ENCODE measurements at places on chromosomes 7 and 10.

DNA sequence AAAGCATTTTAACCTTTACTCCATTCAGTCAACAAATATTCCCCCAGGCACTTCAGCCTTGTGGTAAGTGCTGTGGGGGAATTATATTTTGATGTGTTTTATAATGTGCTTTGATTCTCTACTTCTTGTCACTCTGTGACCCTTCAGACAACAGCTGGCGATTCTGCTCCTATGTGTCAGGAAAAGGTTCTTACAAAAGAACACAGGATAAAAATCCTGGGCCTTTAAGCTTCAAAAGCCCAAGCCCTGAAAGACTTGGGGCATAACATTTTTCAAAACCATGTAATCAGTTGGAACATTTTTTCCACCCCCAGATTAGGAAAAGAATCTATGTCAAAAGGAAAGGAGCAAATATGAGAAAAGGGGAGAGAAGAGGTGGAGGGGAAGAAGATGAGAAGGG is 37.8 kb upstream of the LRRC17 start:
- DNase-seq, result no peak

DNA sequence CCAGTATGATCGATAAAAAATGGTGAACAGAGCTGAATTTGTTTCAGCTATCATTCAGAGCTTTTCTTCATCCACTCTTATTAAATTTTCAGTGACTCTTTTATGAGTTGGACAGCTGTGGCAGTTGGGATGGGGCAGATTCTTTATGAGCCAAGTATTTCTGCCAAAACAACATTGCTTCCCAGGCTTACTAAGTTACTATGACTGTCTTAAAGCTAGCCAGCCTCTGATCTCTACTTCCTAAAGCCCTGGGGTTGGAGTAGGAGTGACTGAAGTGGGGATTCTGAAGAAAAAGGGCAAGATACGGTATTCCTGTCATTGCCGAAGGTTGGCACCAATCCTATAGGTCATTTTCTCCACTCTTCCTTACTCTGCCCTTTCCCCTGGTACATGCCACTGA is 12.7 kb downstream of the RPP30 start:
- peak; percentile 48 for DNase-seq

- no peak for DNase-seq
Measured at GRCh38 chr7:41491308-41491707, 211.6 kb downstream of the INHBA start.

DNA sequence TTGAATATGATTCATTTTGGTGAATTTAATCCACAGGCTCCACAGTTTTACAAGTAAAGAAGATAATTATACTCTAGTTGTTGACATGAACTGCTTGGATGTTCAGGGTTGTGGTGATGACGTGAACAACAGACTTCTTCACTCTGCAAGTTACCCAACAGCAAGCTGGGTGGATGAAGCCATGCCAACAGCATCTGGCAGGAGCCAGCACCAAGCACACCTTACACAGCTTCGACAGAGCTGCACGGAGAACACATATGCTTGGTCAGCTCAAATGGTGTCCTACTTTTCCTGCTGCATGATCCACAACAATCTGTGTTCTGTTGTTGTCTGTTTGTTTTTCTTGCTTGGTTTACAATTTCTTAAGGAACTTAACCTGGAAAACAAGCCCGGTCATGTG is 9.8 kb downstream of the NOD1 start:
- no peak for DNase-seq

- no peak for DNase-seq
Measured at GRCh38 chr10:89690027-89690426, 11.4 kb upstream of the KIF20B start.

Data from hindlimb muscle (tissue), 1 donor.